ENCODE measurements at places on chromosomes 6 and 20.

GRCh38 chr6:105482227-105482844 is 79.5 kb upstream of the PREP start:
- no peak for DNase-seq

DNA sequence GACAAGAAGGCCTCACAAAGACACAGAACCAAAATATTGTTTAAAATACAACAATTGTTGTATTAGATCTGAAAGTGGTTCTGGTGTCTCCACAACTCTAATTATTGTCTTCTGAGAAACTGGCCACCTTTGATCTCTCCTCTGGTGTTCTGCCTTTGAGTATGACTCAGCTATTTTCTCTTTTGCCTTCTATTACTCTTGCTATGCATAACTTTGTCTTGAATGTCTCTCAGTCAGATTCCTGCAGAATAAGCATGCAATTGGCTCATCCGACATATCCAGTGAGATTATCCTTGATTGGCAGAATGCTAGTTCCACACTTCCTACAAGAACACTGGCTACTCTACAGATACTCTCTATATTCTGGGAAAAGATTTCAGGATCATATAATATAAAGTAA is 14.3 kb upstream of the EPM2A start:
- no peak for DNase-seq

DNA sequence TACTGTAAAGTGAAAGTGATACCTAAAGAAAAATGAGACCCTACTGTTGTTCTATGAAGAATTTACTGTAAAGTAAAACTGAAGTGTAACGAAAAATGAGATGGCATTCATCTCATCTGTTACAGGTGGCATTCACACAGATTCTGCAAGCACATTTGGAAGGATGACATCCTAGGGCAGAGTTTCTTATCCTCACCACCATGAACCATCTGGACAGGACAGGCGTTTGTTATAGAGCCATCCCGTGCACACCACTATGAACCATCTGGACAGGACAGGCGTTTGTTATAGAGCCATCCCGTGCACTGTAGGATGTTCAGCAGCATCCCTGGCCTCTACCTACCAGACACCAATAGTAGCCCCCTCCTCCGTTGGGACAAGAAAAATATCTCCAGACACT is 294.8 kb downstream of the GMDS start:
- no peak for DNase-seq

- no peak for DNase-seq
Measured at GRCh38 chr6:38354905-38355304, 284.8 kb downstream of the BTBD9 start.

- peak; percentile 2 for DNase-seq
Measured at GRCh38 chr20:35006531-35006971, 50.9 kb downstream of the MYH7B start.

DNA sequence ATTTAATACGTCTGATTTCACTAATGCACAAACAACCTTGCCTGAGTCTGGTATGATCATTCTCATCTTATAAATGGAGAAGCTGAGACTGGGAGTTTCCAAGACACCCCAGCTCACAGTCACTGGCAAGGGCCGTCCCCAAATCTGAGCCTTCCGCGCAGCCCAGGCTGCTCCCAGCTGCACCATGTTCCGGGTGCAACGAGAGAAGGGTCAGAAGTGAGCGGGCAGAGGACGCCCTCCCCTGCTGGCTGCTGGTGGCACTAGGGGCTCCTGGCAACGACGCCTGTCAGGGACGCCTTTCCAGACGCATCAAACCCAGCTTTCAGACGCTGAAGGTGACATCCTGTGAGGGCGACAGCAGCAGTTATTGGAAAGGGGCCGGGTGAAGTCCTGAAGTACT is 115.3 kb upstream of the PROKR2 start:
- DNase-seq: no peak

GRCh38 chr20:20897145-20897544 is 184.7 kb upstream of the RALGAPA2 start:
- DNase-seq: no peak

DNA sequence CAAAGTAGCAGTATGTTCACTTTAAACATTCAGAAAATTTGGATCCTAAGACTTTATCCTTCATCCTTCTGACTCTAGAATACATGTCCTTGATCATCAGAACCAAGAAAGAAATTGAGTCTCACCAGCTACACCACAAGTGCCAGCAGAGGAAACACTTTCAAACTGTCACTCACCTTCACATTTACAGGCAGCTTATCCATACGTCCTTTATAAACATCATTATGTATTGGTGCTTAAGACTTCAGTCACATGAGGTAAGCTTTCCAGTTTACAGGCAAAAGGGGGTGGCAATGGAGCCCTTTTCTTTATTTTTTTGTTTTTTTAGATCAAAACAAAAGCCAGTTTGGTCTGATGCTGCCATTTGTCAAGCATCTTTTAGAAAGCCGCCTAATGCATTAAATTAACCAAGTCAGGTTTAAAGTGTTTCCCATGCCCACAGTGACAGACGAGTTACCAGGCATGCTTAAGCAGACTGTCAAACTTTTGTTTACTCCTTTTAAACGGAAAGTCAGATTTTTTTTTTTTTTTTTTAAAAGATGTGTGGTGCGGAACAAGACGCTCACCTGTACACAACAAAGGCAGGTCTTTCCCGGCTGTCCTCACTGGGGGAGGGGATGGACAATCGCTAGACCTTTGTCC is 952 bp upstream of the BRPF3 start:
- DNase-seq: no peak

DNA sequence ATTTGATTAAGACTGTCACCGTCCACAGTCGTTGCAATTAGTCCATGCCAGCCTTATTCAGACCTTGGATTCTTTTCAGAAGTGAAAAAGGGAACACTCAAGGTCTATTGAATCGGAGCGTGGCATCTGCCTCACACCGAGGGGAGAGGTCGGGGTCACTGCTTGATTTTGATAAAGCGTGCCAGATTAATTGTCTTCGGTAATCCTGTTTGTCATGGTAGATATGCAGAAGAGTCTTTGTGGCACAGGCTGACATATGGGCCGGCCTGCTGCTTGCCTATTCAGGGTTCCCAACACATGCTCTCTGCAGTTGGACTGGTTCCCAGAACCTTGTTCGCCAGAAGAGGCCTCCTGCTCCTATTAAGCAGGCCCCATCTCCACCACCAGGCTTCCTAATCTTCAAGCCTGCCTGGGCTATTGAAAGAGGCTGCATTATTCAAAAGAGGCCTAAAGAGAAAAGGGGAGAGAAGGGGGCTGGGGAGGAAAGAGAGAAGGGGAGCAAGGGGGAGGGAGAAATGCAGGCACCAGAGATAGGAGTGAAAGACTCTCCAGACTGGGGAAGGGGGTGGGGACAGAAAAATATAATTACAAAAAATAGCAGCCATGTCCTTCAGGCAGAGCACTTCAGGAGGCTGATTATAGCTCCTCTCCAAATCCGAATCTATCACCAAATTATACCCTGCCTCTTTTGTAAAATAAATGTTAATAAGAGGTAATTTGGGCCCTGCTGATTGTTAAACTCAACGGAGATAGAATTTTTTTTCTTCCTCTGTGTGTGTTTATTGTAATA is 611.3 kb downstream of the HDGFL1 start:
- DNase-seq: no peak

Measured in WTC11 (cell line).